ENCODE measurements at places on chromosomes 2 and 18.

GRCh38 chr18:10928011-10928771 lies 221.2 kb downstream of the PIEZO2 start:
- DNase-seq, result no peak

- peak; percentile 66 for DNase-seq
These were observed at the start of gene LYPD6 for GRCh38 chr2:149330127-149331022. LYPD6 (plus strand) TSS chr2:149330587; CDS start chr2:149437709, 107,122 bp downstream.

GRCh38 chr2:185990861-185991525 lies 252.4 kb downstream of the FSIP2 start:
- DNase-seq, result no peak

DNA sequence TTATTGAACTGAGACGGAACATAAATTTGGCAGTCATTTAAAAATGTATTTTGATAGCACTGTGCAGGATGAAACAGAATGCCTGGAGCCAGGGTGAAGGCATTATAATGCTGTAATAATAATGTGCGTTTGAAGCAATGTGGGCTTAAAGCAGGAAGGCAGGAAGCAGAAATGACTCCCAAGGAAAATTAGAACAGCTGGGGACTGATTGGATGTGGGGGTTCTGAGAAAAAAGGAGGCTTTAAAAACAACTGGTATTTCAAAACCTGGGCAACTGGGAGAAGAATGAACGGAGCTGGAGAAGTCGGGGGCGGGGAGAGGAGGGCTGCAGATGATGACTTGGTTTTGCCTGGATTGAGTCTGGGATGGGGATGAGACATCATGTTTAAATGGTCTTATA lies 12.6 kb downstream of the FAM124B start:
- no peak for DNase-seq

All from NCI-H2029 (cell line).